Fibroblast of the aortic adventitia (primary cell): ENCODE measurements at places on chromosomes 7 and 10. TPM values are rescaled to one million over a fixed set of nuclear protein-coding genes. Genes with fewer than 3 reads are reported as not detected.

SMURF1 gene
- 16.0 and 22.6 TPM in 2 replicates for total RNA-seq

DNA sequence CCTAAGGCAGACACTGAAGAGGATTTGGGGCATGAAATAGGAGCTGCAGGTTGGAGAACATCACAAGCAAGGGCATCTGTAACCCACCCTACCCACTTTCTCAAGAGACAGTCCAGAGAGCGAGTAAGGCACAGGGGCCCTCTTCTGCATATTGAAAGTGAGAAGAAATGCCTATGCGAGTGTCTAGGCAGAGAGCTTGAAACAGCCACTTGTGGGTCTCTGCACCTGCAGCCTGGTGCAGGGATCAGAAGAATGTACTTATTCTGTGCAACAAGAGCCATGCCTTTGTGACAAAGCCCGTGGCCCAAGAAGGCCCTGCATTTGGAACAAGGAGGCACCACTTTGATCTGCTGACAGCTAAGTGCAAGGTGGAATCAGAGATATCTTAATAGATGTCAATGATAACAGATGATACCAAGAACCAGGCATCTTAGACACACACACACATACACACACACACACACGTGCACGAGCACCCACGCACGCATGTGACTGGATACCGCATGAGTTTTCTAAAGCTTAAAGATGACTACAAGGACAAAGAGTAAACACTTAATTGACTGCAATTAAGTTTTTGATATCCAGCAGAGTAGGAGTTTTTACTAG, 89.3 kb downstream of the NPSR1 start:
- no peak for DNase-seq

VDAC2 gene
- total RNA-seq: 94.6 and 174 TPM in 2 replicates

DNA sequence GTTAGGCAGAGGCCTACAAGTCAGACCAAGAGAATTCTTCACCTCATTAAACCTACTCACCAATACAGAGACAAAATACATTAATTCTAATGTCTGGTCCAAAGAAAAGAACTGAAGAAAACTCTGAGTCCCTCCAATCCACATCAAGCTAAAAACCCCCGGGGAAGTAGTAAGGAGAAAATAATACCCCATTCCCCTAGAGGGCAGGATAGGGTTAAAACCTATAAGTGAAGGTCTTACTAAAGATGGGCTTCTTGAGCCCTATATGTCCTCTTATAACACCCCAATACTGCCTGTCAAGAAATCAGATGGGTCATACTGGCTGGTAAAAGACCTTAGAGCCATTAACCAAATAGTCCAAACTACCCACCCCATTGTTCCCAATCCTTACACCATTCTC, 141.3 kb upstream of the TMEM106B start:
- DNase-seq: no peak

SLC13A1 gene
- not detected in 2 replicates for total RNA-seq

ELOVL3 gene
- 0.09 TPM in 1 of 2 replicates, not detected in the other for total RNA-seq

SPDYE8 gene
- total RNA-seq: not detected in 2 replicates

DNA sequence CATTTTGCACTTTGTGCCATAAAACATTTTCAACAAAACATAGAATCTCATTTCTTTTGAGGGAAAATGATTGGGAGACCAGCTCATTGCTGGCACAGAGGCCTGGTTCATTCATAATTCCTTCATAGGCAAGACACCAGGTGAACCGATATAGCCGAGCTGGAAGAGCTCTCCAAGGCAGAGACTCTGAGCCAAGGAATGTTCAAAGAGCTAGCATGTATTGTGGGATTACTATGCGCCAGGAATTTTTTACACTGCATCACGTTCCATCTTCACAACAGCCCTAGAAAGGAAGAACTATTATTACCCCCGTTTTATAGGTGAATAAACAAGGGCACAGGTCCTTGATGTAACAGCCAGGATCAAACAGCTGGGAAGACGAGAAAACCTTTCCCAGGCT, 2.1 kb upstream of the IL6 start:
- DNase-seq: no peak

DNA sequence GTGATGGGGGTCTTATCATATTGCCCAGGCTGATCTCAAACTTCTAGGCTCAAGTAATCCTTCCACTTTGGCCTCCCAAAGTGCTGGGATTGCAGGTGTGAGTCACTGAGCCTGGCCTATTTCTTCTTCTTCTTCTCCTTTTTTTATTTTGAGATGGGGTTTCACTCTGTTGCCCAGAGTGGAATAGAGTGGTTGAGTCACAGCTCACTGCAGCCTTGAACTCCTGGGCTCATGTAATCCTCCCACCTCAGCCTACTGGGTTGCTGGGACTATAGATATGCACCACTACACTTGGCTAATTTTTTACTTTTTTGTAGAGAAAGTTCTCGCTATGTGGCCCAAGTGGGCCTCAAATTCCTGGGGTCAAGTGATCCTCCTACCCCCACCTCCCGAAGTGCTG, 124.3 kb downstream of the SKIDA1 start:
- DNase-seq: peak; percentile 12

DNA sequence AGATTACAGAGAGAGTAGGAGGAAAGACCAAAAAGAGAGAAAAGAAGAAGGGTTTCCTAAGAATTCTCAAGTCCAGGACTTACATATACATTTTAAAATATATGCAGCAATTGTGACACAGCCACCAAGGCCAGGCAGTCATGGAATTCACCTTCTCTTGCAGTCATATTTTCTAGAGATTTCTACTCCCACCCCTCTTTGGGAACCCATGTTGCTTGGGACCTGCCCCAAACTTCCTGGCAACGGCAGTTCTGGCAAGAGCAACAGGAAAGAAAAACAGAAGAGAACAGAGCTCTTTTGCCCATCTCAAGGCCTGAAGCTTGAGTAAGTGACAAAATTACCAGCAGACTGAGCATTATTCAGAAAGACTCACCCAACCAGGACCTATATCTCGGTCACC, 128.3 kb upstream of the ASAH2 start:
- DNase-seq: no peak

DNA sequence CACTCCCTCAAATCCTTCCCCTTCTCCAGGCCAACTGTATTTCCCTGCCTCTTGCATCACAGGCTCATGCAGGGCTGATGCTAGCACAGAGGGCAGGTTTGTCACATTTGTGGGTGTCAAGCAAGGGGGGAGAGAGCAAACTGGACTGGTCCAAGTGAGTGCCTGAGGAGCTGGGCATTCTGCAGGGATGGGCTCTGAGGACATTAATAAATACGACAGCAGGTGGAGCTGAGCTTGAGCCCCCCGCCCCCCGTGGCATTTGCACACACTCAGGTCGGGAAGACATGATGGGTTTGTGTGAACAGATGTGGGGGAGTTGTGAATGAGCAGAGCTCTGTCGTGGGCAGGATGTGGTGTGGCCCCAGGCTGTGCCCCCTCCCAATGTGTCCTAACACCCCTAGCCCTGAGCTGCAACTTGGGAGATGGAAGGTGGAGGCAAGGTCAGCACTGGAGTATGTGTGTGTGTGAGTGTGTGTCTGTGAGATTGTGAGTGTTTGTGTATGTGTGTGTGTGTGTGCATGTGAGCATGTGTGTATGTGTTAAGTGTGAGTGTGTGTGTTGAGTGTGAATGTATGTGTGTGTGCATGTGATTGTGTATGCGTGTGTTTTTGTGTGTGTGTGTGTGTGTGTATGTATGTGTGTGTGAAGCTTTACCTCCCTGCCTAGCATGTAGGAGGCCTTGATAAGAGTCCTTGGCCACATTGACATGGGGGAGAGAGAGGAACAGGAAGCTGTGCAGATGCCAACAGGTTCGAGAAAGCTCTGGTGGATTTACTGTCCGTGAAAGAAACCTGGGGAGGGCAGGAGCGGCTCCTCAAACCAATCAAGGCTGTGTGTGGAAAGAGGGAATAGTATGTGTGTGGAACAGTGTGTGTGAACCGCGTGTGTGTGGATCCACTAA, 9.1 kb downstream of the RASSF4 start:
- no peak for DNase-seq

DNA sequence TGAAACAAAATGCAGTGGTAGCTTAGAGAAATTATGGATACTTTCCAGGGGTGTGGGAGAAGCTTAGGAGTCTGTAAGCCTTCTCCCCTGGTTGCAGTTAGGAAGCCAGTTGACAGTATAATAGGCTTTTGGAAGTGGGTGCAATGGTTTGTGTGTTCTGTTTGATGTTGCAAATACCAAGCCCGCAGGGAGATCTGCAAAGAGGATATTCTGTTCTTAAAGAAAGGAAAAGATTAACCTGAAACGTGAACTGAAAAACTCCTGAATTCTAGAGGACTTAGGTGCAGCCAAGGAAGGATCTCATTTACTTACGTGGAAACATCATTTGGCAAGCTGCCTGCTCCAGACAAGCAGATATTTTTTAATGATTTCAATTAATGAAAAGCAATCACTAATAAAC, 496.6 kb downstream of the AUTS2 start:
- DNase-seq: no peak

STARD3NL gene
- 16.1 and 72.3 TPM in 2 replicates for total RNA-seq

TET1 gene
- 3.3 and 9.3 TPM in 2 replicates for total RNA-seq

- no peak for DNase-seq
These were observed 9.8 kb upstream of the PLAC9 start for GRCh38 chr10:80122746-80123145.

DNA sequence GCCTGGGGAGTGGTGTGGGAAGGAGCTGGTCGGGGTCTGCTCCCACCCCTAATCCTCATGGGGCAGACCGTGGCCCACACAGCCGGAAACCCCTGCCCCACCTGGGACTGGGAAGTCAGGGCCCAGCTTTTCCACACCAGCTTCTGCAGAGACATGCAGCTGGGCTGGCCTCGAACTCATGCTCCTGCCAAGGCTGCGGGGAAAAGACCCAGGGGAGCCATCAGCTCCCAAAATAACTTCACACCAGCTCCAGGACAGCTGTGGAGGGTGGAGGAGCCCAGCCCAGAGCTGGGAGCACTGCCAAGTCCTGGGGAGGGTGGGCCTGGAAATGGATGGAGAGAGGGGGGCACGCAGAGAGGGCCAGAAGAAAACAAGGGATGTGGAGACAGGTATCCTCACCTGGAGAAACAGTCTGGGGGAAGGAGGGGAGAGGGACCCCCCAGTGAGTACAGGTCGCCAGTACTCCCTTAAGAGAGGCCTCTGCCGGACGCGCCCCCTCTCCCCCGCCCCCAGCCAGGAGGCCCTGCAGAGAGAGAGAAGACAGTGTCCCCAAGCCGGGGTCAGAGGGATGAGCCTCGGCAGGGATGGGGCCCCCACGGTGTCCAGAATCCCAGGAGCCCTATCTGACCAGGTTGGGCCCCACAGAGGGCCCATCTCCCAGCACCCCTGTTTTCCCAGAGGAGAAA, 11.5 kb upstream of the GRIFIN start:
- peak; percentile 37 for DNase-seq

DNA sequence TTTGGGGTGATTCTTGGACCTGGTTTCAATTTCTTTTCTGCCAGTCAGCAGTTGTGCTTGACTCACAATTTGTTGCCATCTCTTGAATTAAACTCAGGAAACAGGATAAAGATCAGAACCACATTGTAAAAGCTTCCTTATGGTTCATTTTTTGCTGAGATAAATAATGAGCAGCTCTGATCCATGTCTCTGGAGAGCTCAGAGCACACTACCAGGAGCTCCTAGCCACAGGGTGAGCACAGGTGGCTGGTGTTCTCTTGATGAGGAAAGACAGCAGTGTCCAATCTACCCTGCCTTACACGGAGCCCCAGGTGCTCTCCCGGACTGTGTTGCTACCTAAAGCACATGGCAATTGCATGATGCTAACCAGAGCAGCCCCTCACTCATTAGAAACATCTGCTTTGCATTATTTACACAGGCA, 17.2 kb upstream of the FAM170B start:
- DNase-seq: no peak

NPC1L1 gene
- under 0.01 TPM in 1 of 2 replicates, not detected in the other for total RNA-seq

- DNase-seq: peak; percentile 11
These were observed 67.2 kb downstream of the SKIDA1 start for GRCh38 chr10:21458126-21458871.

TMEM273 gene
- 0.57 TPM in 1 of 2 replicates, not detected in the other for total RNA-seq

GRCh38 chr10:126216632-126216961, 171.7 kb downstream of the ADAM12 start:
- DNase-seq: no peak

HOXA9 gene
- total RNA-seq: not detected in 2 replicates

CALML5 gene
- total RNA-seq: not detected in 2 replicates

GRCh38 chr7:4878336-4879335, 4.9 kb downstream of the RADIL start:
- no peak for DNase-seq

DNA sequence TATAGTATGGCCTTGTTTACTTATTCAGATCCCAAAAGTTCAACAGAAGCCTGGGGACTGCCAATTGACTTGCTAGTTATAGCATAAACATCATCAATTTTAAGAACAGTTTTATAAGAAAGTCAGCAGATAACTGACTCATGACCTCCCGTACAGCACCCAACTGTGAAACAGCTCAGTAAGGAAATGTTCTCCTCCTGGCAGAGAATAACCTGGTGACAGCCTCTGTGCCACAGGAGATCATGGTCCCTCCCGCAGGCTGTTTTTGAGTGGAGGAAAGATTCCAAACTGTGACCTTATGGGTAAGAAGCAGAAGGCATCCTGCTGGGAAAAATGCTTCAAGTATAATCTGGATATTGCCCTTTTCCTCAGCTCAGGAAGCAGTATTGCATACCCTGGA, 182.5 kb downstream of the SEMA3D start:
- DNase-seq: no peak

CYP3A7 gene
- 0.74 TPM in 1 of 2 replicates, not detected in the other for total RNA-seq

GRCh38 chr7:94330269-94331020, 64.2 kb upstream of the COL1A2 start:
- DNase-seq: no peak

CTTNBP2 gene
- 3.9 and 11.9 TPM in 2 replicates for total RNA-seq

- peak; percentile 55 for DNase-seq
These were observed 79.1 kb upstream of the PPIF start for GRCh38 chr10:79268161-79268601.

DNA sequence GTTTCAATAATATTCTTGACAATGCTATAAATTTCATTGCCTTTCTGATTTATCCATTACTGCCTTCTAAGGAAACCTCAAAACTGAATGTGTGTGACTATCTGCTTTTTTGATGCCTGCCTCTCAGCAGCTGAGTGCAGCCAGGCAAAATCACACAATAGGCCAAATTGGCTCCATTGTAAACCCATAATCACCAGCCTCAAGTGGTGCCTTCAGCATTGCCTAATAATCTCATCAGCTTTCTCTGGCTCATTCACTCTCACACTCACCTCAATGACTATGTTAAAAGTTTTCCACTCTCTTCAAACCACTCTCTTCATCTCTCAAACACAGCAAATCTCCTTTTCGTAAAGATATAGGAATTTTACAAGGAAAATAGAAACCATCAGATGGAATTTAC, 182.5 kb upstream of the COL1A2 start:
- no peak for DNase-seq

DNA sequence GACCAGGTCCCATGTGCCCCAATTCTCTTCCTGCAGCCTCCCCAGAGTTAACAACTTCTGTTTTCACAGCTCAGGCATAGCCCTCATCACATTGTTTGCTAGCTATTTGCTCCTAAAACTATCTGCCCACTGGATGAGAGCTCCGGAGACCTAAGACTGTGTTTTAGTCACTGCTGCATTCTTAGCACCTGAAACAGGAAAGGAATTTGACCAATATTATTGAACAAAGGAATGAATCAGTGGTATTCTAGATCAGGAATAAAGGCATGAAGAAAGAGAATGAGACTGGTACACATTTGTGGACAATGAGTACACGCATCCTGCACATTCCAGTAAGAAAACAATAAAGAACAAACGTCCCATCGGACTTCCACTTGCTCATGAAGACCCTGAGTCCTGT, 54.8 kb downstream of the PPP1R17 start:
- DNase-seq: no peak
